ENCODE measurements at places on chromosomes 3 and 15.

GRCh38 chr3:132898141-132898540 is 140.1 kb upstream of the TMEM108 start:
- no peak for DNase-seq

DNA sequence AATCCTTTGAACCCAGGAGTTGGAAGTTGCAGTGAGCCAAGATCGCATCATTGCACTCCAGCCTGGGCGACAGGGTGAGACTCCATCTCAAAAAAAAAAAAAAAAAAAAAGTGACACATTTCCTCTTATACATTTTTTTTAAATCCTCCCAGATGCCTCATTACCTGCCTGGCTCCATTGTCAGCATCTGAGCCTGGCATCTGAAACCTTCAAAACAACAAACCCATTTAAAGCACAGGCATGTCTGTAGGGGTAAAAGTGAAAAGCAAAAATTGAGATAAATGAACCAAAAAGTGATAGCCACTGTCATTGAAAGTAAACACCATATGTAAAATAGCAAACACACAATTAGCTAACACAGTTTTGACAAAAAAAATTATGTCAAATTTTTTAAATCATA is 38.6 kb downstream of the OSBPL10 start:
- no peak for DNase-seq

DNA sequence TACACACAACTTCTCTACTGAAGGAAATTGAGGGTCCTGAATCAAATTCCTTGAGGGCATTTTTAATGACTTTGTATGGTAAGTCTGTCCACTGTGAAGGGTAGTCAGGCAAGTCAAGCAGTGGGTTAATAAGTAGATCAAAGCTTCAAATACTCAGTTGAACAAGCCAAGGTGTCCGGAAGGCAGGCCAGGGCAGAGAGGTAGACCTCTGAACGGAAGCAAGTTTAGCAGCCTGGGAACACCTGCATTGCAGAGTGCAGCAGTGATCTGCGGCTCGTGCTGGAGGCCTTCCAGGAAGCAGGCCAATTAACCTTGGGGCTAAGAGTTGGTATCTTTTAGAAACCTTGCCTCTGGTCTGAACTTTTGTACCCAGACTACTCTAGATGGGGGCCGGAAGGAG is 143.8 kb downstream of the LRTM1 start:
- no peak for DNase-seq

GRCh38 chr3:39278616-39278935 is 1.3 kb downstream of the CX3CR1 start:
- no peak for DNase-seq

DNA sequence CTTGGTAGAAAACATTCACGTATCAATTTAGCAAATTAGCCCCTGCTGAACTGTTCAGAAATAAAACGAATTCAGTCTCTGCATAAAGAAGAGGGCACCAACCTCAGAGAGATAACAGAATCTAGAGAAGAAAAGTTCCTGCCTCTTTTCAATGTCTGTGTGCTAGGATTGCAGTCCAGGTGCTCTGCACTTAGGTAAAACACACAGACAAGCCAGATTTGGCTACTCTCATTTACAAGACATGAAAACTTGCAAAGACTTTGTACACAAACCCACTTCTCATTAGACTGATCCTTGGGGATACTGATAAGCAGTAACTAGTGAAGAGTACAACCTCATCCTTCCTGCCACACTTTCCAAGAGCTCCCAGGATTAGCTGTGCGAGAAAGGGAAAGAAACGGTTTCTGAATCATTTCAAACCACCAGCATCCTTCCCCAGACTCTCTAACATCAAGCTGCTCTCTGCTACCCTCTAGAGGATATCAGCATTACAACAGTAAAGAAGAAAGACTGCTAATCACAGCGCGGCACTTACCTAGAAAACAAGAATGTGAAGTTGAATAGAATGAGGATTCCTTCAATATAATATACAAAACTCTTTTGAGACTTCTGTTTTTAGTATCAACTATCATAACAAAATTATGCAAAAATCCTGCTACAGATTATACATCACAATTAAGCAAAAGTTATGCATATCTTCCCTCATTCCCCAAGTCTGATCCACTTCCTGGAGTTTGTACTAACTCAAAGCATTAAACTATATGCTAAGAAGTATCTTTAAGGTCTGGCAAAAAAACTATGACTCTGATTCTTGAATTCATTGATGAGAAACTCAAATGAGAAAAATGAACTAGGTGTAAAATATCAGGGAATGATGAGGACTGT is 306.4 kb downstream of the MAGI1 start:
- DNase-seq: peak; percentile 49

- no peak for DNase-seq
These were observed 41.9 kb downstream of the SLC6A1 start for GRCh38 chr3:11034309-11034985.

DNA sequence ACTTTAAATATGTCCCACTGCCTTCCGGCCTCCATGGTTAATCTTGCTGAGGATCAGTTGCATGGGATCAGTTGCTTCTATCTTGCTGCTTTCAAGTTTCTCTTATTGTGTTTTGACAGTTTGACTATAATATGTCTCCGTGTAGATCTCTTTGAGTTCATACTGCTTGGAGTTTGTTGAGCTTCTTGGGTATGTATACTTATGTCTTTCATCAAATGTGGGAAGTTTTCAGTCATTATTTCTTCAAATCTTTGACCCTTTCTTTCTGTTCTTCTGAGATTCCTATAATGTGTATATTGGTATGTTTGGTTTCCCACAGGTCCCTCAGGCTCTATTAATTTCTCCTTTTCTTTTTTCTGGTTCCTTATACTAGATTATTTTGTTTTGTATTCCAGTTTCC is 30.8 kb downstream of the PCCB start:
- DNase-seq: no peak

DNA sequence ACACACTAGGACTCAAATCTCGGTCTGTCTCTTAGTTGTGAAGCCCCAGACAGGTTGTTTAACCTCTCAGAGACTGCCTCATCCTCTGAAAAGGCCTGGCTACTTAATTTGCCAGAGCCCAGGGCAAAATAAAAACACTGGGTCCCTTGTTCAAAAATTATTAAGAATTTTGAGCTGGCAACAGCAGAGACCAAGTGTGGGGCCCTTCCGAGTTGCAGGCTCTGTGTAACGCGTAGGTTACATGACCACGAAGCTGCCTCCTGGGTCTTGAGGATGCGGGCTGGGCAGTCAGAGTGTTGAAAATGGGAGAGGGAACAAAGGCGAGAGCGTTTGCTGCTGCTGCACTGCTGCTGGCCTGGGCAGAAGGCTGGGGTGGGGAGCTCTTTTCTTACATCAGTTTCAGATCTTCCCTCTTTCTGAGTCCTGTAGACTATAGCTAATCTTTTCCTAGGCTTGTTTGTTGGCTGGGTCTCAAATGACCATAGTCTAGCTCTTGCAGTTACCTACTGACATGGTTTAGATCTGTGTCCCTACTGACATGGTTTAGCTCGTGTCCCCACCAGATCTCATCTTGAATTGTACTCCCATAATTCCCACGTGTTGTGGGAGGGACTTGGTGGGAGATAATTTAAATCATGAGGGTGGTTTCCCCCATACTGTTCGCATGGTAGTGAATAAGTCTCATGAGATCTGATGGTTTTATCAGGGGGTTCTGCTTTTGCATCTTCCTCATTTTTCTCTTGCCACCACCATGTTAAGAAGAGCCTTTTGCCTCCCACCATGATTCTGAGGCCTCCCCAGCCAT is 49.9 kb downstream of the CLEC3B start:
- DNase-seq: no peak

DNA sequence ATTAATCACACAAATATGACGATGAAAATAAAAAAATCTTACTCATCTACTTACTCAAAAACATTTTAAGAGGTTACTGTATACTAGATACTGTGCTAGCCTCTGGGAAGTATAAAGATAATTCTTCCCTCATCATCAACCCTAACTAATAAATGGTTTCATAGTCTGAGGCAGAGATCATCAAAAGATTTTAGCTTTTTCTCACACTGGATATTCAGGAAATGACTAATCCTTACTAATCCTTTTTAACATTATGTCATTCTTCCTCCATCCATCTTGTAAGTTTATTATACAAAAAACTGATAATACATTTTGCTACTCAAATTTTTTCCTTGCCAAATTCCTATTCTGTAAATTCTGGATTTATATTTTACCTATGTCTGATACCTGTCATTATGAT is 29.7 kb downstream of the ACAD11 start:
- no peak for DNase-seq

Measured in GM12865 (cell line).